ENCODE measurements at places on chromosomes 11 and 22.

- DNase-seq = no peak
These were observed 62.0 kb upstream of the UCP3 start for GRCh38 chr11:74070723-74071492.

DNA sequence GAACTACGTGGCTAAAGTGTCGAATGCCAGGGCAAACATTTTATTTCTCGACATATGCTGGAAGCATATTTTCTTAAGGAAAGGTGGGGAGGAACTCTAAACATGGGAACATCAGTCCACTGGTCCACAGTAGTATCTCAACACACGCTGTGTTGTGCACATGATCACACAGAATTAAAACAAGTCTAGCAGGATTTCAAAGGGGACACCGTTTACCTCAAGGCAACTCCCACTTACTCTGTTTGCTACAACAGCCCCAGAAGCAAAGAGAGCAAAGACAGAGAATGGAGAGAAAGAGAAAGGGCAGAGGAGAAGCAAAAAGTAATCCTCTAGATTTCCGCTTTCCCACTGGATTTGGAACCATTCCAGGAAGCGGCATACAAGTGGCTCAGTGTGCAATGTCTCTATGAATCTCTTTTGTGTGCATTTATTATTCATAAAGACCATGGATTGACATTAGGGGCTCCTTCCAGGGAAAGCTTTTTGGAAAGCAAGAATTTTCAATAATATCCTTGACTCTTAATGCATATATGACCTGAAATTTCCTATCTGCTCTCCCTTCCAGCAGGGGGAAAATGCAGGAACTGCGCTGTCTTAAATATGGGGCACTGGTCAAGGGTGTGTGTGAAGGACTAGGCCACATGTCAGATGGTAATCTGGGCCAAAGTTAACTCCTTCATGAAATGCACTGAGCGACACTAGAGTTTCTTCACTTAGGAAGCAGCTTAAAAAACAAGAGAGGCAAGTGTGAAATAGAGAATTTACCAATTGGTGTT, 34.8 kb upstream of the CCDC34 start:
- DNase-seq = no peak

- DNase-seq = no peak
These were observed 235.0 kb downstream of the MIAT start for GRCh38 chr22:26892166-26893041.

- DNase-seq = no peak
These were observed 5.3 kb upstream of the ACR start for GRCh38 chr22:50732681-50733080.

- no peak for DNase-seq
These were observed 53.7 kb upstream of the CNTN5 start for GRCh38 chr11:98967005-98967404.

GRCh38 chr11:130544266-130544665, 95.8 kb downstream of the ADAMTS15 start:
- no peak for DNase-seq

DNA sequence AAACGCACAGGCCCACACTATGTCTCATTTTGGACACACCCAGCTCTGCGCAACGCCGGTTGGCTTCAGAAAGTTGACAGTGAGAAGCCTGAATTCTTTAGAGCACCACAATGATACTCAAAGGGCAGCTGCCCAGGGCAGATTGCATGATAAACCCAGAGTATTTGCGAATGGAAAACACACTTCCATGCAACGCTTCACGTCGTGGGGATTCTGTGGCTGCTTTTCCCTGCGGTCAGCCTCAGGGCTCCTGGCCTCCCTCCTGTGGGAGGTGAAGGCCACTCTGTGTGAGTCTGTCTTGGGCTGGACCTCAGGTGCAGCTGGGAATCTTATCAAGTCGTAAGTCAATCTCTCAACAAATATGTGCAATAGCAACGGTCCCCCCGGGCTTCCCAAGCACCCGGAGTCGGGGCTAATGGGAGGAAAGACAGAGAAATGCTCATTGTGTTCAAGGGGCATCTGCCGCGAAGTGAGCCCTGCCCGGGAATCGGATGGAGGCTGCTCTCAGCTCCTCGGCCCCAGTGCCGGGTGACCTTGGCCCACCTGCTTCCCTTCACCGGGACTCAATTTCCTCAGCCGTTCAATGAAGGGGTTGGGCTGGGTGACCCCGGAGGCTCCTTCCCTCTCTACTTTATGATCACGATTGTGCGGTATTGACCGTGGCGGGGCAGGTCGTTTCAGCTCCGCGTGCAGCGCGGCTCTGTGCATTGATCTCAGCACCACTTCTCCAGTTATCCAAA, 623.6 kb downstream of the BRD1 start:
- no peak for DNase-seq

- DNase-seq = no peak
These were observed 62.0 kb upstream of the CLTCL1 start for GRCh38 chr22:19353363-19354131.

DNA sequence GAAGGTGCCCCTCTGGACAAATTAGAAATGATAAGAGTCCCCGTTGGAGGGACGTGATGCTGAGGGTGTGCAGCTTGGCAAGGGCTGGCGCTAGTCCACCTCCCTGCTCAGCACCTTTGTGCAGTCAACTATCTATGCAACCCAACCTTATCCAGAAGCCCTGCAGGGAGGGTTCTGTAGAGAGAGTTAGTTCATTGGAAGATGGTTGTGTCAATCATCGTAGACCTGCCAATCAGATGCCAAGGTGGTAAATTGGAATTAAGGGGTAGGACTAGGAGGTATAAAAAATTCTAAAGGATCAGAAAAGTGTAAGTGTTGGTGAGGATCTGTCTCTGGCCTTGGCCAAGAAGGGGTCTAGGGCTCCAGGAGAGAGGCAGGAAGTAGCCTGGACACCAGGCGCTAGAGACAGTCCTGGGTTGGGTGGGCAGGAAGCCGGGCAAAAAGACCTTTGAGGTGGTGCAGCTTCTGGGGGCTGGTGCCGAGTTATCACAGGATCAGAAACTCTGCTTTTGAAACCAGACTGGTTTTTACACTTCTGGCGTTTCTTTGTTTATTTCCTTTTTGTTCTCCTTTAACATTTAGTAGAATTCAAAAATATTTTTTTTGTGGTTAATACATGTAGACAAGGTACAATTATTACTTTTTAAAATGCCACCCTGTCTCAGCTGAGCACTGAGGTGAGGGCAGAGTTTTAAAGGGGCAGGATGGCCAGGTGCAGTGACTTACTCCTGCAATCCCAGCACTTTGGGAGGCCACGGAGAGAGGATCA, 1.6 kb downstream of the C1QTNF6 start:
- no peak for DNase-seq

DNA sequence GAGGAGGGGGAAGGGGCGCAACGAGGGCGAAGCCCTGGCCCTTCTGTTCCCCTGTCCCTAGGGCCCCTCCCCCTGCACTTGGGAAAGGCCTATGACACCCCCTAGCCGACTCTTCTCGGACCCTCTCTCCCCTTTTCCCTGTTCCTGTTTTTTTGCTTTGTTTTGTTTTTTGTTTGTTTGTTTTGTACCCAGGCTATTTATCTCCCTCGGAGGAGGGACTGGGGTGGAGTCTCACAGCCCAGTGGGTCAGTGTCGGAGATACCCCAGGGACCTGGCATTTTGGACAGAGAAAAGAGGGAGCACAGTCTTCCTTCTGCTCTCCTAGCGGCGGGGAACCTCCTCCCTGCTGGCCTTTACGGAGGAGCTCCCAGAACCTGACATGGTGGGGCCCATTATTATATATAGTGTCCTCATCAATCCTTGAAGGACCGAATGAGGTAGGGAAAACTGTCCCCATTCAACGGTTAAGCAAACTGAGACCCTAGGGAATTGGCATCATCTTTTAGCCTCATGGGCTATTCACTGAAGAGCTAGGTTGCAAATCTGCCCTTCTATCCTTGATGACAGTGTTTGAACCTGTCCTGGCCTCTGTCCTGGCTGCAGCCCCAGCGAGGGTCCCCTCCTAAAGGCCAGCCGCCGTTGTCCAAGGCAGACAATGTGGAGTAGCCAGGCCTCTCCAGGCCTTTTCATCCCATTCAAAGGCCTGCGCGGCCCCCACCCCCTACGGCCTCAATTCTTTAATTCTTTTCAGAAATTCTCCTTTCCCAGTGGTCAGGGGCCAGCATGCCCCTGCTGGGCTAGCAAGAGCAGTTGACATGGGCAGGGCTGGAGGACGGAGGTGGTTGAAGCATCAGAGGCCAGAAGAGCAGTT, 911 bp downstream of the EMID1 start:
- no peak for DNase-seq

- no peak for DNase-seq
These were observed 128.0 kb downstream of the RBFOX2 start for GRCh38 chr22:35900483-35901168.

DNA sequence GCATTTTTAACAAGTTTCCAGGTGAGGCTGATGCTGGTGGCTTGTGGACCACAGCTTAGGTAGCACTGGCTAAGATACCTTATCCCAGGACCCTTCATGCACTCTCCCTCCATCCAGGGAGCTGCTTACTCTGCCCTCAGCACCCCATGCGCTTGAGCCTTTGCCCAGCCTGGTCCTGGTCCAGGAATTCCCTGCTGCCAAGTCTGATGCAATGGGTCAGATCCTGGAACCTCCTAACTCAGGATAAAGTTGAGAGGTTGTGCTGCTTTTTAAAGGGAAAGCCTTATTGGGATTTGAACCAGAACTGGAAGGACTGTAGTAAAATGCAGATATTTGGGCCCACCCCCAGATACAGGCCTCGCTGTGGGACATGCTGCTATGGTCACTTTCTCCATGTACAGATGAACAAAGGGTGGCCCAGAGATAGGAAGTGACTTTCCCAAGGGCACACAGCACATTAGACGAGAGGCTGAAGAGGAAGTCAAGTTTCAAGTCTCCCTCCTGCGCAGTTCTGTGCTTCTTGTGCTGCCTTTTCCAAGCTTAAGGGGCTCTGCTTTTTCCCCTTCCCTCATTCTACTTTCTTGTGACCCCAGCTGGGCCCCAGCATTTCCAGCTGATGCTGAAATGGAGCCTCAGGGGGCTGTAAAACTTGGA, 824 bp upstream of the LGALS12 start:
- DNase-seq = no peak

DNA sequence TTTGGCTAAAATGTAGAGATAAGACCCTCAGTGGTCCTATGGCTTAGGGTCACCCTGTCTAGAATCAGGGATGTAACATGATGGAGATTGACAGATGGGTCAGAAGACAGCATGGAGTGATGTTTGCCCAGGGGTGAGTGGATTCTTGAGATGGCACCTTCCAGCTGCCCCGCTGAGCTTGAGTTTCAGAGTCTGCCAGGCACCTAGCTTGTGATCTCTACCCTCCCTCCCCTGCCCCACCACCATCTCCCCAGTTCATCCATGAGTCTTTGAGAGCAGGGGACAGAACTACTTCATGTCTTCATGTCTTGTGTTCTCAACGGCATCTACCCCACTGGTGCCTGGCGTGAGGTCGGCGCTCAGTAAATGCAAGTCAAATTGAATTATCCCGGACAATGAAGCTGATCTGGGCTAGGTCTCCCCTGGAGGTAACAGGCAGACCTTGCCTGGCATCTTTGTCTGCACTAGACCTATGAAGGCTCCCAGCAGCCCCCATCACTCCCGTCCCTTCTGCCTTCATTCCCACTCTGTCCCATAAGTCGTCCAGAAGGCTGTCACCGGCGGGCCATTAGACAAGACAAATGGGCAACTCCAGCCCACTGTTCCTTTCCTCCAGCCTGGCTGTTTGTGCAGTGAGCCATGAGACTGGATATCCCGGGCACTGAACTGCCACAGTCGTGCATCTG, 239.2 kb upstream of the TBCEL start:
- DNase-seq = no peak

DNA sequence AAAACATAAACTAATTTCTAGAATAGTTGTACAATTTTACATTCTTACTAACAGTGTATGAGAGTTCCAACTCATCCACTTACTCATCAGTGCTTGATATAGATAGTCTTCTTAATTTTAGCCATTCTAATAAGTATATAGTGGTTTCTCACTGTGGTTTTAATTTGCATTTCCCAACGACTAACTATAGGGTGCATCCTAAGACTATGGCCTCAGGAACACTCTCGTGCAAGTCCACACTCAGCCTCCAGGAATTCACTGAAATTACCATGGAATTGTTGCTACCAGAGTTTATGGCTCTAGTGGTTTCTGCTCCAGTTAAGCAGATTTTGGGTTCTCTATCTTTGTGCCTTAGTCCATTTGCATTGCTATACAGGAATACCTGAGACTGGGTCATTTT, 60.1 kb upstream of the GUCY1A2 start:
- no peak for DNase-seq

DNA sequence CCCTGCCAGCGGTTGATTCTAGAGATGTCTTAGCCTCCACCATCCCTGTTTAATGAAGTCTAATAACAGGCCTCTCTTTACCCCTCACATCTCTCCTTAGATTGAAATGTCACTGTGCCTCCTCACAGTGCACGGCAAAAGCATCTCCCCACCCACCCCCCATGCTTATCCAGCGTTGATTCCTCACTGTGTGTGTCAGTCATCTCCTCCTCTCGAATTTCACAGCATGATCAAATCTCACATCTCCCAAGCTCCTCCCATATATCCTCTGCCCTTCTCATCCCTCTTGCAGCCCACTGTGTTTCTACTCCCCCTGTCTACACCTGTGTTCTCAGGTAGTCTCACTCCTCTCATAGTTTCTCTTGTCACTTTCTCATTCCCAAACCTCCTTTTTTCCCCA, 84.6 kb downstream of the DBX1 start:
- no peak for DNase-seq

GRCh38 chr11:103910721-103911120, 125.7 kb upstream of the DDI1 start:
- no peak for DNase-seq
